Activated CD8-positive, alpha-beta T cell treated with anti-CD3 and anti-CD28 coated beads, Interleukin-2, amount 10 ng/mL, durations not matched to agents 7 days and 5 days (primary cell): ENCODE measurements at places on chromosomes 1 and 21.
A peak's percentile ranks its signal among the peaks of the same experiment; 100 is the strongest.

GRCh38 chr1:218247339-218247738, 37.8 kb upstream of the RRP15 start:
- no peak for DNase-seq

GRCh38 chr1:110336300-110337039, 2.7 kb upstream of the RBM15 start:
- no peak for DNase-seq

DNA sequence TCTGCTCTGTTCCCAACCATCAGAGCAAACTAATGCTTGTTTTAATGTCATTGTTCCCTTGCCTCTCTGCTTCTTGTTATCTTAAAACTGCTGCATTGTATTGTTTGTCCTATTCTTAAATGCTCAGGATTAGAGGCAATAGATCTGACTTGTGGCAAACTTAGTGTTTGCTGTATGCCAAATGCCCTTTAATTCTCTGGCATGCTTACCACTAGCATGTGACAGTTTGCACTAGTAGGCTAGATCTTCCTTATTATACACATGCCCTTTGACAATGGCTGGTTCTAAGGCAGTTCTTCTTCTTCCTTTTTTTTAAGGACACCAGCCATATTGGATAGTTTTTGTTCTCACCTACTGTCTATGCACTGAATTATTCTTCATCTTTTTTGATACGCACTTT, 30.1 kb downstream of the PALMD start:
- DNase-seq, result no peak

DNA sequence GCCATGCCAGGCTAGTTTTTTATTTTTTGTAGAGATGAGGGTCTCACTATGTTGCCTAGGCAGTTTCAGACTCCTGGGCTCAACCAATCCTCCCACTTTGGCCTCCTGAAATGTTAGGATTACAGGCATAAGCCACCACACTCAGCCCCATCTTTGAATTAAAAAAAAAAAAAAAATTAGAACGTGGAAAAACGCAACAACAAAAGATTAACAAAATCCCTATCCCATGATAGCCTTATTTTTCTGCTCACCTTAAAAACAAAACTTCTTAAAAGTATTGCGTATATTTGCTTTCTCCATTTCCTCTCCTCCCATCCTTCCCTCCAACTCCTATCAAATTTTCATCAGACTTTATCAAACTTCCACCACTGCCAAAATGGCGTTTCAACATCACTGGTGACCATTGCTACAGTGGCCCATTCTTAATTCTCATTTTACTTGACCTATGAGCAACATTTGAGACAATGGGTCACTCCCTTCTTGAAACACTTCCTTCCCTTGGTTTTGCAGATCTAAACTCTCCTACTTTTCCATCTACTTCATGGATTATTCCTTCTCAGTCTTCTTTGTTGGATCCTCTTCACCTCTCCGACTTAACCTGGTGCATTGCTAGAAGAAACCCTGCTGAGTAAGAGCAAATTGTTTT, 579 bp upstream of the ZNF684 start:
- no peak for DNase-seq

GRCh38 chr1:93591676-93592550, 89.7 kb downstream of the BCAR3 start:
- peak; percentile 67 for DNase-seq

- DNase-seq, result no peak
Measured at GRCh38 chr21:41765420-41765821, 1.4 kb downstream of the RIPK4 start.

GRCh38 chr1:119772298-119772697, 3.6 kb upstream of the HMGCS2 start:
- no peak for DNase-seq

GRCh38 chr1:66160719-66161118, 368.0 kb downstream of the PDE4B start:
- DNase-seq, result no peak

GRCh38 chr1:150484431-150484830, 2.8 kb upstream of the TARS2 start:
- no peak for DNase-seq

DNA sequence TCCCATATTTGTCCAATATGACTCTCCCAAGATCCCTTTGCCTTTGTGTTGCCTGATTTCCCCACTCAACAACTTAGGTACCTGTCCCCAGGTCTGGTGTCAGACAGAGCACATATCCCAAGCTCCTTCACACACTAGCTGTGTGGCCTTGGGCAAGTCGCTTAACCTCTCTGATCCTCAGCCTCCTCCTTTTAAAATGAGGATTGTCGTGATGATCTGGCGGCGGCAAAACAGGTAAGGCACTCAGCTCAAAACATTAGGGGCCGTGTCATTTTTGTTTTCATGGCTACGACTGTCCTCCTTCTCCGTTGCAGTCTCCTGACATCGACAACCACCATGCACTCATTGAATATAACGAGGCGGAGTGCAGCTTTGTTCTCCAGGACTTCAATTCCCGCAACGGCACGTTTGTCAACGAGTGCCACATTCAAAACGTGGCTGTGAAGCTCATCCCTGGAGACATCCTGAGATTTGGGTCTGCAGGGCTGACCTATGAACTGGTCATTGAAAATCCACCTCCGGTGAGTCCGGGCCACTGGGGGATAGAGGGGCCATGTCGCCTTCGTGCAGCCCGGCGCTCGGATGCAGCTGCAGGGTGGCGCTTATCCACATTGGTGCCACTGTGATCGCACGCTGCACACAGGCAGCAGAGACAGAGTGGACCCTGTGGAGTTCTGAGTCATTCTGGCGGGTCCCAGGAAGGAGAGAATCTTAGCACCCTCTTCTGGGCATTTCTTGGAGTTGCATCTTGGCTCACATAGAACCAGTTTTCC, 25.2 kb downstream of the FHAD1 start:
- peak; percentile 66 for DNase-seq

- no peak for DNase-seq
Measured at GRCh38 chr1:241411776-241412338, 54.9 kb upstream of the RGS7 start.

GRCh38 chr1:185786524-185786923, 52.3 kb downstream of the HMCN1 start:
- no peak for DNase-seq

GRCh38 chr21:15026370-15026769, 38.4 kb downstream of the NRIP1 start:
- DNase-seq, result no peak

GRCh38 chr1:27605796-27606707, 2.1 kb upstream of the AHDC1 start:
- DNase-seq, result peak; percentile 73

- DNase-seq, result no peak
Measured at GRCh38 chr1:228474507-228474906, 12.7 kb upstream of the RNF187 start.

- DNase-seq, result no peak
Measured at GRCh38 chr1:15574741-15575140, 10.1 kb downstream of the AGMAT start.
